Jurkat, Clone E6-1 (cell line): ENCODE measurements at places on chromosomes 3 and 15.

DNA sequence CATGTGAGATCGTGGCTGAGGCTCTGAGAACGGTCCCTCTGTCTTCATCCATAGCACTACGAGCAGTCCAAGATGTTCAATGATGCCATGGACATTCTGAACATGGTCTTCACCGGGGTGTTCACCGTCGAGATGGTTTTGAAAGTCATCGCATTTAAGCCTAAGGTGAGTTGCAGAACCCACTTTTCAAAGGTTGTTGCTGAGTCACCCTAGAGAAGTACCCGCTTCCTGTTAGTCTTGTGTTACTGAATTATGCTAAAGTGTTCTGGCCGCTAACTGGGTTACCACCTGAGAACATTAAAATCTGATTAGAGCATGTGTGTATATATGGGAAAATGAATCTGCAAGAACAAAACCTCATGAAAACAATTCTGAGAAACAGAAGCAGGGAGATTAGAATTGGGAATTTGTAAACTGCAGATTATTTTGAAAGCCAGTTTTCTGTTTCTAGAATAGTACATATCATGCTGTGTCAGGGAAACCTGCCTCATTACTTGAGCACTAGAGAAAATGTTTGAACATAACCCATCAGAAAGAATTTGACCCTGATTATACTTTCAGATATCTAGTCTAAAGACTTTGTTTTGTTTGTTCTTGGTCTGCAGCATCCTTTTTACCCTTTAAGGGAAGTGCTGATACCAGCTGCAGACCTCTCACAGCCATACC lies 92.6 kb downstream of the CHDH start:
- DNase-seq, result peak; percentile 52

DNA sequence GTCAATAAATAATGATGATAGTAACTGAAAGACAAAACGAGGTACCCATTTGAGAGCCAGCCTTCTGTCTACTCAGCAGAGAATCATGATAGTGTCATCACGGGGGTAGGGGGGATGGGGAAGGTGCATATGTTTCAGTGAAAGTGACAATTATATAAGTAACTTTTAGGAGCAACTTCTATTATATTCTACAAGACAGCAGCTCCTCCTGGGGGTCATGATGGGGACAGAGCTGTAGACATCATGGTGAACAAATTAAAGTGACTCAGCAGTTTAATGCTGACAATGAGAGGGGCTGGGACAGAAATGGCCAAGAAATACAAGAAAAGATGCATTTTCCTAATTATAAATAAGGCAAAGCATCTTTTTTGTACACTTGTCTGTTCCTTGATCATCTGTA lies 11.8 kb downstream of the CAPN3 start:
- peak; percentile 28 for DNase-seq

DNA sequence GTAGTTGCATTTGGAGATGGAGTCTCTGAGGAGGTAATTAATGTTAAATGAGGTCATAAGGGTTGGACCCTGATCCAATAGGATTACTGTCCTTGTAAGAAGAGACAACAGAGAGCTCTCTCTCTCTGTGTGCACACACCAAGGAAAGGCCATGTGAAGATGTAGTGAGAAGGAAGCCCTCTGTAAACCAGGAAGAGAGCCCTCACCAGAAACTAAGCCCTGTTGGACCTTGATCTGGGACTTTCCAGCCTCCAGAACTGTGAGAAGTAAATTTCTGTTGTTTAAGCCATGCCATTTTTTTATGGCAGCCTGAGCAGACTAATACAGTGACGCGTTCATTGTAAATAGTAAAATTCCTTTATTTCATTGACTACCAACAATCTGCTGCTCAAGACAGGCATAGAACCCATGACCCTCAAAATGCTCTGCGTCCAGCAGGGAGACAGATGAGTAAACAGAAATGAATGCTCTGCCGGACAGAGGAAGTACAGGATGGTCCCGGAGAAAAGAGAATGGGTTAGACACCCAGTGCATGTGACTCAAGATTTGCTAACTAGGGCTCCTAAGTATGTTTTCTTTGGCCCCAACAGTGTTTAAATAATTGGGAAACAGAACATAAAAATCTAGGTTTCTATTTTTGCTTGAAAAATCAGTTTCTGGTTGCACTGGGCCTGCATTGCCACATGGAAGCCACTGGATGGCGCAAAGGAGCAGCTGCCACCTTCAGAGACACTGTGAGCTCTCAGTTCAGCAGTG lies 37.9 kb upstream of the TNFAIP8L3 start:
- DNase-seq, result no peak

- DNase-seq, result no peak
These were observed 270.4 kb downstream of the NAALADL2 start for GRCh38 chr3:175129571-175129970.

DNA sequence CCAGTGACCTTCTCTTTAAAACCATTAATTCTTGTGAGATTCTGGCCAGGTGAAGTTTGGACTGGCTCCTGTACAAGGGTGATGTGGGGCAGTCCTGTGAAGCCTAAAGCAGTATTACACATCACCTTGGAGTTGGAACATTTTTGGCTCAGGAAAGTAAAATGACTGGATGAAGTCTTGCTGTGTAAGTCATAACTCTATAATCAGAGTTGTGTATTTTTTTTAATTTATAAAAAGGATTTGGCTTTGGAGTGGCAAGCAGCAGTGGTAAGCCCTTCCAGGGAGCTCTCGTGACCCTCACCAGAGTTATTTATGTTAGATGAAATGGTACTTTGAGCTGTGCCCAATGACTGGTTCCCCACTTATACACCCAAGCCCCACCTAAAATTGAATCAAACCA lies 331.2 kb upstream of the DCBLD2 start:
- DNase-seq, result no peak

- DNase-seq, result no peak
These were observed 3.3 kb downstream of the ARL6IP5 start for GRCh38 chr3:69088063-69088462.

GRCh38 chr3:112736805-112737566 lies 96.0 kb upstream of the CCDC80 start:
- DNase-seq, result peak; percentile 57

DNA sequence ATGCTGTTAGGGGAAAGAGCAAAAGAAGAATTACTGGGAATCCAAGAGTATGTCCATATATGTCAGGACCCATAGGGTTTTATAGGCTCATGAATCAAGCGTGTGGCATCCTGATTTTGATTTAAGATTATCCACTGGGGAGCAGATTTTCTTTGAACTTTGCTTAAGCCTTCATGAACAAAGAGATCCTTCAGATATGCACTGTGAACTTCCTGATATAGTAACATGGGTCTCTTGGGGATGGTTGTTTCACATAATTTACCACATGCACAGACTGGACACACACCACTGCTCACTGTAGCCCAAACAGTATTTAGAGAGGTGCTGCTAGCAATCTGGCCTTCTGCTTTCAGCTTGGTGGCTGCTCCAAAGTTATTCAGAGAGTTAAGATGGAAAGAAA lies 200.9 kb upstream of the ZPLD1 start:
- DNase-seq, result no peak

- peak; percentile 85 for DNase-seq
These were observed 257.2 kb upstream of the NECTIN3 start for GRCh38 chr3:110814170-110815007.
